Activated CD4-positive, alpha-beta T cell treated with anti-CD3 and anti-CD28 coated beads for 36 hours (primary cell): ENCODE measurements at places on chromosomes 4 and X.

DNA sequence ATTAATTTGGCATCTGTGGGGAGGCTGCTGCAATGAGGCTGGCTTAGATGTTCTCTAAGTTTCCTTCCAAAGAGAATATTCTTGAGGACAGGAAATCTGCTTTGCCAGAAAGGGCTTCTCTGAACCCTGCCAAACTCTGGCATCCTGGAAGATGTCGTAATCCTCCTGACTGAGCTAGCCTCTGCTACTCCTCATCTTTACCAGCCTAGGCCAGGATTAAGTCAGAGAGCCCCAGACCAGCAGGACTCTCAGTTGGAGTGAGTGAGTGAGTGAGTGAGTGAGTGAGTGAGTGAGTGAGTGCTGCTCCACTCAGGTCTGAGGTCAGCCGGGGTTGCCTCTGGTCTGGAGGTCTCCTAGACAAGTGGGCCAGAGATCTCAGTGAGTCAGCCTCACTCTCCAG, 104.9 kb upstream of the SOD3 start:
- DNase-seq: no peak

DNA sequence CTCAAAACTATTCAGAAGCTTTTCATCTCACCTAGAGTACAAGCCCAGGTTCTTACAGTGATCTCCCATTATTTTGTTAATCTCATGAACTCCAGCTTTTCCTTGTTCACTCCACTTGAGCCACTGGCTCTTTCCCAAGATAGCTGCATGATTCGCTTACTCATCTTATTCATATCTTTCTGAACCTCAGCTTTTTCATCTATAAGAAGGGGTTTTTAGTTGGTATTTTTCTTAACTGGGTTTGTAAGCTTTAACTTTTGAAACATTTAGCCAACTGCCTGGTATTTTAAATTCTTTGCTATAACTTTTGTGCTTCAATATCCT, 24.0 kb downstream of the GIMD1 start:
- DNase-seq: no peak

- no peak for DNase-seq
Measured at GRCh38 chrX:72713130-72713529, 976 bp downstream of the PHKA1 start.

DNA sequence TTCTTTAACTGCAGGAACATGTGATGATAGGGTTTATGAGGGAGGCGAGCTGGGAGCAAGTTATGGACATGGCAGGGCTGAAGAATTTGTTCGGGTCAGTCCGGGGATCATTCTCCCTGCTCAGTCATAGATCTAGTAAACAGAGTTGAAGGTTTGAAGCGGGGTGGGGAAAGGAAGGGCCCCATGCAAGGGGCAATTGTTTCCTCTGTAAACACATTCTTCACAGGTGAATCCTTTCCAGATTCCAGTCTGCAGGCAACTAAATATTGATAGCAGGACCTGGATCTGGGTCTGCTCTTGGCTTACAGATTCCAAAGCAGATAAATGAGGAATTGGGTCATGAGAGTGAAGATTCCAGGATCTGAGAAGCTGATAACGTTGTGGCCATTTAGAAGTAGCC, 44.3 kb upstream of the ARHGAP24 start:
- DNase-seq: no peak

- no peak for DNase-seq
Measured at GRCh38 chrX:22325096-22325495, 52.4 kb downstream of the CBLL2 start.

DNA sequence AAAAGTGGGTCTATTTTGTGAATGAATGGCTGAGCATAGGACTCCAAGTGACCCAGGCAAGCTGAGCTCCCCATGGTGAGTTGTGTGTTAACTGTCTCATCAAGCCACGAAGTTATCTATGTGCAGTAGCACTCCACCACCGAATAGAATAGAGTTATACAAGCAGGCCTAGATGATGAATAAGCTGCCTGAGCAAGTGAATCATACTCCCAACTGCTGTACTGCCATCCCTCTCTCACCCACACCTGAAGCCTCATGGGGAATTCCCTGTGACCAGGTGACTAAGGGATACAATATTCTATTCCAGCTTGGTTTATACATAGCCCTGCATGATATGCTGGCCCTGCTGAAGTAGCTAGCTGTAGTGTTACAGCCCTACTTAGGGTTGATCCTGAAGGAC, 38.7 kb downstream of the KDM5C start:
- peak; percentile 52 for DNase-seq

GRCh38 chr4:13193662-13194061, 290.5 kb downstream of the RAB28 start:
- no peak for DNase-seq

- no peak for DNase-seq
Measured at GRCh38 chr4:116705466-116705865, 379.9 kb downstream of the TRAM1L1 start.

GRCh38 chrX:35046660-35047296, 104.2 kb downstream of the FAM47B start:
- DNase-seq: no peak

GRCh38 chr4:111011458-111011857, 388.6 kb upstream of the PITX2 start:
- no peak for DNase-seq

DNA sequence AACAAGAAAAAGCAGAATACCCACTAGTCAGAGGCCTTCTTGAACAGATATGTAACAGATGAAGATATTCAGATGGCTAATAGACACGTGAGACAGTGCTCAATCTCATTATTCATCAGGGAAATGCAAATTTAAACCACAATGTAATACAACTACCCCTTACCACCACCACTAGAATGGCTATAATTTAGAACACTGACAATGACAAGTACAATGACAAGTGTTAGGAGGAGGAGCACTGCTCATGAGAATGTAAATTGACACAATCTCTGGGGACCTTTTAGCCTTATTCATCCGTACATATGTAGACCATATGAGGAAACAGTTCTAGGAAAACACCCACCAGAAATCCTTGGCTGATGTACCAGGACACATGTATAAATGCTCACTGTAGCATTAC, 13.1 kb downstream of the ZNF81 start:
- no peak for DNase-seq

GRCh38 chr4:89245459-89245858, 62.1 kb downstream of the GPRIN3 start:
- no peak for DNase-seq

GRCh38 chr4:65120287-65120686, 550.0 kb downstream of the EPHA5 start:
- no peak for DNase-seq

GRCh38 chrX:104696667-104697066, 130.7 kb downstream of the IL1RAPL2 start:
- DNase-seq: no peak

DNA sequence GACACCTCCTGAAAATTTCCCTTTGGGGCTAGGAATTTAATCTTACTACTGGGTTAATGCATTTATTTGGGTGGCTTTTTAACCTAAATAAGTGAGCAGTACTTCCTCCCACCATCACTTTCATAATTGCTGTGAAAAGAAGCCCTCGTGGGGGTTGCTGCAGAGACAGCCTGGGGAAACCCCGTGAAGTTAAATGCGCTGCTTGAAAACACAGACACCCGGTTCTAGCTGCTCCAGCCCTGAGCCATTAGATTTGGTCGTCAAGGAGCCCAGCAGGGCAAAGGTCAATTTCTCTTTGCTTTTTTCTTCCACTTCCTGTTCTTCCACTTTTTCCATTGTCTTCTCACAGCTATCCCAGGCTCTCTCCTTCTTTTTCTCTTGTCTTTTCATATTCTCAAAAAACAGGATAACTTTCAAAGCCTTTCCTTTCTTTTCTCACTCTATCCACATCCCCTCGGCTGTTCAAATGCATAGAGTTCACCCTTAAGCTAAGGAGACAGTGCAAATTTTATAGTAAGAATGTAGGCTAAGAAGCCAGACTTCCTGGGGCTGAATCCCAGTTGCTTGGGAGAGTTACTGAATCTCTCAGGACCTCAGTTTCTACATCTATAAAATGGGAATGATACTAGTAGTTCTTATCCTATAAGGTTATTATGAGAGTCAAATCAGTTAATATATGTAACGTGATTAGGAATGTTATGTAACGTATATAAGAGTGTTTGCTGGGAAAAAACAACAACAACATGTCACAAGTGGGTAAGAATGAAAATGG, 91.5 kb upstream of the ZNF827 start:
- DNase-seq: peak; percentile 30

- DNase-seq: no peak
Measured at GRCh38 chrX:40663078-40663740, 15.8 kb upstream of the CXorf38 start.

- no peak for DNase-seq
Measured at GRCh38 chr4:95556207-95556859, 7.6 kb upstream of the UNC5C start.

DNA sequence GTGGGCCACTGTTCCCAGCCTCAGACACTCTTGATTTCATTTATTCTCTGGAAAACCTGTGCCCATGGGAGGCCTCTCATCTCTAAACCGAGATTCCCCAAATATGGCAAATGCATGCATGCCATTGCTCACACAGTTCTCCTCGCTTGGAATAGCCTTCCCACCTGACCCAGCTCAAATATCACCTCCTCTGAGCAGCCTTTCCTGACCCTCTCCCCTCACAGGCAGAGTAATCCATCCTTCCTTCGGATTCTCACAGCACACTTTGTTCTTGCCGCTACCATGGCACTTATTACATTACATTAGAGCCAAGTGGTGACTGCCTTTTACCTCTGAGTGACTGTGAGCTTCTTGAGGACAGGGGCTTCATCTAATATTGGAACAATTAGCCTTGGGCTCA, 209.5 kb downstream of the HS6ST2 start:
- no peak for DNase-seq

DNA sequence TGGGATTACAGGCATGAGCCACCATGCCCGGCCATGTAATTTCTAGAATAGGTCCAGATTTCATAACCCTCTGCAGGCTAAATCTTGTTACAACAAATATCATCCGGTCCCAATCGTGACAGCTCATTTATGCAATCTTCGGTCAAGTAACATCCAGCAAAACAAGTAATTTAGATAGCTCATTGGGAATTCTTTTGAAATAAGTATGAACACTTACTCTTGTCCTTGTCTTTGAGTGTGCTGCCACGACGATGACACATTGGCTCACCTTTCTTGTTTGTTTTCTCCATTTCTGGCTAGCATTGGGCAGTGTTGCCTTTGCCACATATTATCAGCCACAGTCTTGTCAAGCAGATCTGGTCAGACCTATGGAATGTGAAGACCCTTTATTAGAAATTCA, 92.0 kb downstream of the PHEX start:
- no peak for DNase-seq
